Activated CD8-positive, alpha-beta T cell treated with anti-CD3 and anti-CD28 coated beads, Interleukin-2, amount 10 ng/mL, durations not matched to agents 7 days and 5 days (primary cell): ENCODE measurements at places on chromosomes 6 and 20. TPM values are rescaled to one million over a fixed set of nuclear protein-coding genes. Genes with fewer than 3 reads are reported as not detected.

The TSPO2 gene
- total RNA-seq = not detected

The VSTM2L gene
- total RNA-seq = 0.21 TPM

The CST5 gene
- total RNA-seq = not detected

- no peak for DNase-seq
Observed at GRCh38 chr6:99498421-99498820, 16.8 kb downstream of the USP45 start.

DNA sequence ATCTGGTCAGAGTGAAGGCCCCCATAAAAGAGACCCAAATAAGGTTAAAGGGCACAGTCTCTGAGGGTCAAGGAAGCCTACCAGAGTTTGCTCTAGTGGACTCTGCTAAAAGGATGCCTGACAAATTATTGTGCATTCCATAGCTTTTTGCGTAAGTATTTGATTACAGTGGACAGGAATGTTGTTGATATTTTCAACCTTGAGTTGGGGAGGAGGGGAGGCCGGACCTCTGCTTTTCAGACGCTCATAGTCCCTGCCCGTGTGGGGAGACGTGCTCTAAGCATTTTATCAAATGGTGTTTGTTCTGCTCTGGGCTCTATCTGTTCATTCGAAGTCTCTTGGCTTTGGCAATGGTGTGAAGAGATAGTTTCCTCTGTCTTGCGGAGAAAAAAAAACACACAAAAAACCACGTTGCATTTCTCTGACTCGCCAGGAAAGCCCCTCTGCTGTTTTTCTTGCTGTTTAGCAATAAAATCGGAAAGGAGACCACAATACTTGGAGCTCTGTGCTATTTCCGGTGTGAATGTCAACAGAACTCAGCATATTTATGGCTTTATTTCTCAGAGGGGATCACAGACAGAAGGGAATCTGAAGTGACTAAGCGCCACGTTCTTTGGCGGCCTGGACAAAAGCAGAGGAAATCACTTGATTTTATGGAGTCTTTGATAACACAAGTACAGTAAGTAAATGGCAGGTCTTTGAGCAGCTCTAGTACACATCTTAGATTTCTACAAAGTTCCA is 159.8 kb downstream of the ZFP64 start:
- peak; percentile 26 for DNase-seq

GRCh38 chr6:161128230-161128629 is 136.7 kb downstream of the MAP3K4 start:
- no peak for DNase-seq

DNA sequence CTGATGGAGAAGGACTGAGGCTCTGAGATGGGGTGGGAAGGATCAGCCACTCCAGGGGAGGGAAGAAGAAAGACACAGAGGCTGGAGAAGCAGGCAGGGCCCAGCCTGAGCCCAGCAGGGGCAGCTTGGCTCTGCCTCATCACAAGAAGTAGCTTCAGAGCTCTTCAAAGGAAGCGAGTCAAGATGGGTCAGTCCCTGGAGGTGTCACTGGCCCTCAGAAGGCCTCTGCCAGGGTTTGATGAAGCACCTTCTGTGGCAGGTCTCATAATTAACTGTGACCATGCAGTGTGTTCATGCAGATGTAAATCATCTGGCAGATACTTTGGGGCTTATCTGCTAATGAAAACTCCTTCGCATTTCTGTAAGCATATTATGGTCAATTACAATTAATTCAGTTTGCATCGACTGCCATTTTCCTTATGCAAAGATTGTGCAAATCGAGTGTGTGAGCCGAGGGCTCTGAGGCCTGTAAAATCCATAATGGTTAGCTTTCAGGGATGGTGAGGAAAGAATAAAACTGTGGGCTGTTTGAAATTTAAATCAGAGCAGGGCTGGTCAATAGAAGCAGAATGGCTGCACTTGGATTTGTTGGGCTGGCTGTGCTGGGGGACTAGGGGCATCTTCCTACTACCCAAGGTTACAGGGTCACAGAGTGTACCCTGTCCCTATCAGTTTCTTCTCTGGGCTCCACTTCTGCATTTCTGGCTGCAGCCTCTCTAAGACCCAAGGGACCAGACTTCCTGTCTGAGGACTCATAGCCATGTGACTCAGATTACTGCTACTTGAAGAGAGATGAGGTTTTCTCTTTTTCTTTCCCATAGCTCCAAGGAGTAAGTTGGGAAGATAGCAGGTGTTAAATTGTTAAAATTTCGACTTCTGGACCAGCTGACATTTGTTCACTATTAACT is 376.6 kb downstream of the DHX35 start:
- no peak for DNase-seq

GRCh38 chr6:37206622-37207021 is 36.7 kb downstream of the PIM1 start:
- DNase-seq = no peak

- DNase-seq = no peak
Observed at GRCh38 chr20:63192721-63193120, 23.2 kb downstream of the YTHDF1 start.

GRCh38 chr6:81547149-81547548 is 205.3 kb downstream of the TENT5A start:
- no peak for DNase-seq

DNA sequence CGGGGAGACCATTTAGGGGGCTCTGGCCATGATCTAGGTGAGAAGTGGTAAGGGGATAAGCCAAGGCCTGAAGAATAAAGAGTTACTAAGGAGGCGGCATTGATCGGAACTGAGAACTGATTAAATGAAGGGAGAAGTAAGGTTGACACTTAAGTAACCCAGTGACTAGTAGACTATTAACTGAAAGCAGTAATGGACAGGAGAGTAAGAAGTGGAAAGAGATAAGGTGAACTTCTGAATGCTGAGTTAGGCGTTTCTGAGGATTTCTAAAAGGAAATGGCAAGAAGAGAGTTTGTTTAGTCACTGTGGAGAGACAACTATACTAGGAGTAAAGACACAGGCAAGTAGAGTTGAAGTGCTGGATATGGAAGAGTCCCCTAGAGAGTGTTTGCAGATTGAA is 1.9 kb downstream of the ABCF1 start:
- no peak for DNase-seq
